ENCODE measurements at places on chromosomes 5 and 9.
A peak's percentile ranks its signal among the peaks of the same experiment; 100 is the strongest.

GRCh38 chr5:172322028-172322965, 38.7 kb upstream of the UBTD2 start:
- no peak for DNase-seq

DNA sequence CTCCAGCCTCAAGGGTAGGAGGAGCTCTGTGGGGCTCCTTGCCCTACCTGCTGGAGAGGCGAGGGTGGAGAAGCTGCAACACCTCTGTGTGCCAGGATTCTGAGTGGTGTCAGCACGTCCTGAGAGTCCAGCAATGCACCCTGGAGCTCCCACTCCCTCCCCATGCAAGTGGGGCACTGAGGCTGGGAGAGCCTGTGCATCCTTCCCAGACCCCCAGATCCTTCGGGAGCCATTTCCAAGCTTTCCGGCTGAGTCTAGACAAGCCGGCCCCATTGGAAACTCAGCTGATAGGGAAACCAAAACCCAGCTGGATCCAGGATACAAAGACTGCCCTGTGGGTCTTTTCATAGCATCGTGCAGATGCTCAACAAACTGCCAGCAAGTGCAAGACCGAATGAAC, 1.8 kb downstream of the FAM163B start:
- DNase-seq = no peak

GRCh38 chr9:128593039-128593438, 40.7 kb downstream of the SPTAN1 start:
- DNase-seq = no peak

- no peak for DNase-seq
Measured at GRCh38 chr5:109411149-109411514, 1.4 kb upstream of the PJA2 start.

- DNase-seq = no peak
Measured at GRCh38 chr9:124593200-124593599, 86.0 kb upstream of the NR5A1 start.

DNA sequence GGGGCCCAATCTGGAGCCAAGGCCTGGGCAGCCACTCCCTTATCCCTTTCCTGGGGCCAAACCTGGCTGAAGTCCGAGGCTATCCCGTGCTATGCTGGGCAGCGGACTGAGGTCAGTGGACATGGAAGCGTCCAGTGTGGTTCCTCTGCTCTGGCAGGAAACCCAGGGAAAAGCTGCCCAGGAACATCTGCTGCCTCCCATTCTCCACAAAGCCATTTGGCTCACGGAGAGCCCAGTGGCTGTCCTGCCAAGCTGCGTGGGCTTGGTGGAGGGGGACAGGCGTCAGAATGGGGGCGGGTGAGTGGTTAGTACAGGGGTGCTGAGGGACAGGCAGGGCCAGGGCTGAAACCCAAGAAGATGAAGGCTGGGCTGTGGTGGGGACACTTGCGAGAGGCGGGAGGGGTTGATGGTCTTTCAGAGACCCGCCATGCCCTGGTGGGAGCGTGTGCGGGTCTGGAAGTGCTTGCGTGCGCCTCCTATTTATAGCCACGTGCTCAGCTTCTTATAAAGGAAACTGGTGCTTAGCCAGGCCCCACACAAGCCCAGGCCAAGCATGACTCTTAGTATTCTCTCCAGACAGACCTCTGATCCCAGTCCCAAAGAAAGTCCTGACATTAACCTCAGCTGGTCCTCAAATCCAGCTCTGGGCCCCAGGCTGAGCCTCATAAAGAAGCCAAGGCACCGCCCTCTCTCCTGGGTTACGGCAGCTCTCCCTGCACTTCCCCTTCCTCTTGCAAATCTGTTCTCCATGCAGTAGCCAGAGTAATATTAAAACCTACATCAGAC, 9.4 kb upstream of the SLC6A7 start:
- no peak for DNase-seq

- no peak for DNase-seq
Measured at GRCh38 chr9:108186642-108187395, 669.0 kb downstream of the ACTL7B start.

GRCh38 chr9:124617477-124618141, 110.4 kb upstream of the NR5A1 start:
- DNase-seq = no peak

GRCh38 chr5:103706939-103707682, 144.5 kb upstream of the NUDT12 start:
- peak; percentile 73 for DNase-seq

DNA sequence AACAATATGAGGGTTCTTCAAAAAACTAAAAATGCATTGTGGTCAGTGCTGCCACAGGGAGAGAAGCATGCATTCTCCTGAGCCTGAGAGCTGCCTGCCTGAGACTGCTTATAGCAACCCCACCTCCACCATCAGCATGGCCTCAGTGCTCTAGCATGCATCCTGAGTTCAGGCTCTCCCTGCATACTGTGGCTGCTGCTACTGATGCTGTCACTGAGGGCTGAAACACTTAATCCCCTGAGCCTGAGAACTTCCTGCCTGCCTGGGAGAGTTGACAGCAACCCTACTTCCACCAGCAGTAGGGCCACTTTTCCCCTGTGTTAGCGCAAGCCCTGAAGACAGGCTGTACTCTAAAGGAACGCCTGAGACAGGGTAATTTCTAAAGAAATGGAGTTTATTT, 206.0 kb downstream of the FBXO4 start:
- DNase-seq = no peak

DNA sequence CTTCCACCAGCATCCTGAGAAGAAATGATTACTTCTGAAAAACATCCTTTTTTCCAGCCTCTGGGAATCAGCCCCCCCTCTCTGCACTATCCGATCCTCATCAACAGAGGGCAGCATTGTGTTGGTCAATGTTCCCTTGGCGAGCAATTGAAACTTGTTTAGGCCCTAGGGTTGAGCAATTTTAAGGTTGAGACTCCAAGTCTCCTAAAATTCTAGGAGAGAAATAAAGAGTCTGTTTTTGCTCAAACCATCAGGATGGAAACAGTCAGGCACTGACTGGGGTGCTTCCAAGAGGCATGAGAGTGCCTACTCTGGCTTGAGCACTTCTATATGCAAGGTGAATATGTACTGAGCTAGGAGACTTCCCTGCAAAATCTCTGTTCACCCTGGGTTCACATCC, 12.4 kb upstream of the CYFIP2 start:
- DNase-seq = no peak

GRCh38 chr5:145408048-145408341, 427.1 kb downstream of the PRELID2 start:
- DNase-seq = no peak
